ENCODE measurements at places on chromosomes 13 and 19.

DNA sequence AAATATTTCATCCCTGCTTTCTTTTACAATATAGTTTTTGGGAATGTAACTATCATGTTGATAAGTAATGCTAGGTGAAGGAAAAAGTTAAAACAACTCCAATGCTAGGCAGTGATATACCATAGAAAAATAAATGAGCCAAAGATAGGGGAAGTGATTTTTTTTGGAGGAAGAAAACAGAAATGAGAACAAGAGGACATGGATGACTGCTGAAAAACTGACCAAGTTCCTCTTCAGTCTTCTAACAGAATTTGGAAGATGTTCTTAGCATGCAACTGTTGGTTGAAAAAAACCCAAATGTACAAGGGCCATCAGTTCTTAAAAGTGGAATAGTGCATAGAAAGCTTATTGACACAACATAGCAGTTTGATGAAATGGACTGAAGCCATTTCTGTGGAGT lies 262.5 kb upstream of the STARD13 start:
- no peak for DNase-seq

- DNase-seq = no peak
Observed at GRCh38 chr19:1279782-1280341, 4.5 kb downstream of the FAM174C start.

DNA sequence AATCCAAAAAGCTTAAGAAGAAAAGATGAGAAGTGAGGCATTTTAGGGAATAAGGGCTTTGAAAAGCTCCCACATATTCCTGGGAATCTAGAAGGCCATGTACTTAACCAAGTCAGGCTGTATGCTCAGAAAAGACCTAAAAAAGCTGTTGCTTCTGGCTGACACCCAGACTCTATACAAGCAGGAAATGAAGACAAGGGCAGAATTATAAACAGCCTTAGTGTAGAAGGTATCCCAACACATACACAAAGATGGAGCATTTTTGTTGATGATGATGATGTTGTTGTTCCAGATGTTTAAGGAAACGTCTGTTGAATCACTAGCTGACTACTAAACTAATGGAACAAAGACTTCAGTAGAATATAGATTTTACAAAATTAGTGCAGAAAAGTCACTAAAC lies 26.1 kb upstream of the N4BP2L1 start:
- DNase-seq = no peak

GRCh38 chr13:40223585-40223984 lies 442.9 kb downstream of the FOXO1 start:
- DNase-seq = no peak

DNA sequence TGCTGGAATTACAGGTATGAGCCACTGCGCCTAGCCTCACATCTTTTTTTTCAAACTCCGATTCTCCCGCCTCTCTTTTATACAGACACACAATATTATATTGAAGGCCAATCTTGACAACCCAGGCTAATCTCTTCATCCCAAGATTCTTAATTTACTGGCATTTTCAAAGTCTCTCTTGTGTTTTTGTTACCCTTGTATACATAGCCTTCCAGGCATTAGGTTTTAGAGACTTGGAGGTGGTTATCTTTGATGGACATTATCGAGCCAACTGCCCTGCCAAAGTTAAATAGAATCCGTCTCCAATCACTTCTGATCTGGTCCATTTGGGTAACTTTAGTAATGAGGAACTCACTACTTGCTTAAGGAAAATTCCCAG lies 14.4 kb upstream of the CYP2A7 start:
- DNase-seq = no peak

- DNase-seq = no peak
Observed at GRCh38 chr13:113274721-113275120, 22.3 kb upstream of the LAMP1 start.

DNA sequence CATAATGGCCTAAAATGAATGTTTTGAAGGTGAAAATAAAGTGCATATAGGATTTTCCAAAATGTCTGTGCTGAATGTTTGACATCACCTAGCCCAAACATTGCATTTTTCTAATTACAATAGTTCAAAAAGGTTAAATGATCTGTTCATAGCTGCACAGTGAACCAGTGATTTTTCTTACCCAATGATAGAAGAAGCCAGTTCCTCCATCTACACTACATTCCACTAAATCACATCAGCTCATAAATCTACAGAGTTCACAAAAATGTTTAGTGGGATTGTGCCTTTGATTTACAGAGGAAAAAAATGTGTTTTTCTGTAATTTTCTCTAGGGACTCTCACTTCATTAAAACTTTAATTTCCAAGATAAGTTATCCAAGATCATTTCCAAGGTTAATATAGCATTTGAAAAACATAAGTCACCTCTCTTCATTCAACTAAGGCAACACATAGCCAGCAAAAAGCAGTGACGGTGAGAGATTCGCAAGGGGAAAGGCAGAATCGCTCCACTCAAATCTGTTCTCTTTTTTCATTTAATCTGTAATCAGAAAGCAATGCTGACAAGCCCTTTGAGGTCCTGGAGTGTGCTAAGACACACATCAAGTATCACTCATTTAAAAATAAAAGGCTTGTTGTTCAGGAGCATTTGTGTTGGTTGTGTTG lies 194.0 kb downstream of the FGF14 start:
- DNase-seq = no peak

DNA sequence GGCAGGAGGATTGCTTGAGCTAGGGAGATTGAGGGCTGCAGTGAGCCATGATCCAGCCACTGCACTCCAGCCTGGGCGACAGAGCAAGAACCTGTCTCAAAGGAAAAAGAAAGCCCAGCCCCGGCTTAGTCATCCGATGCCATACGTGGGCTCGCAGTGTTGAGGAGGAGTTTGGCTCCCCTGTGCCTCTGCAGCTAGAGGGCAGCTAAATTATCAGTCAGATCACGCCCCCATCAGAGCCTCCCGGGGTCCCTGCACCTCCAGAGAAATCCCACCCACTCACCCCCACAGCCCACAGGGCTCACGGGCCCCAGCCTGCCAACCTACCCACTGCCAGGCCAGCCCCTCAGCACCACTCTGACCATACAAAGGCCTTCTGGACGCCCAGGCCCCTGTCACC lies 27.6 kb downstream of the MAU2 start:
- no peak for DNase-seq

DNA sequence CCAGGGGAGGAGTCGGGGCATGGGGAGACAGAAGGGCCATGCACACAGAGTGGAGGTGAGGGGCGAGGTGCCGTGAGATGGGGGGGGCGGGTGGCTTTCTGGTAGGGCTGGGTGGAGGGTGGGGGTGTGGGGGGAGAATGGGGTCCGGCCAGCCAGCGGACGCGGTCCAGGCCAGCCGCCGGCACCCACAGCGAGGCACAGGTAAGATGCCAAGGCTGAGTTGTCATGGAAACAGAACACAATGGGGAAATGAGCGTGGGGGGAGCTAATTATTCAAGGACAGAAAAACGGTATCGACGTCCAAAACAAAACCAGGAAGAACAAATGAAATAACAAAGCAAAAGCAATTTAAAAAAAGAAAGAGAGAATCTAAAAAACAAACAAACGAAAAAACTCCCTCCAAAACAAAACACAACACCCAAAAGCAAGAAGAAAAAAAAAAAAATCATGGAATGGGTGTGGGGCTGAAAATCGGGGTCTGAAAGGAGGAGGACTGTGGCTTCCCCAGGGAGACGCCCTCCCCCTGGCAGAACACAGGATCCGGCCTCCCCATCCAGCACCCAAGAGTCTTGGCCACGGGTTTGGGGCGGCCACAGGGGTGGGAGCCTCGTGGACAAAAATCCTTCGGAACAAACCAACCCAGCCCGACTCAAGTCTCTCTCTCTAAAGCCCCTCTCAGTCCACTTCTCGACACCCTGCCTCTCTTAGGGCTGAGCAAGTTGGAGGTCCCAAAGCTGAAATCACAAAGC lies 92.5 kb downstream of the PTPRS start:
- no peak for DNase-seq

Data from GM12878 (cell line).